Fibroblast of skin of right quadriceps (primary cell): ENCODE measurements at places on chromosomes 3 and 15.

DNA sequence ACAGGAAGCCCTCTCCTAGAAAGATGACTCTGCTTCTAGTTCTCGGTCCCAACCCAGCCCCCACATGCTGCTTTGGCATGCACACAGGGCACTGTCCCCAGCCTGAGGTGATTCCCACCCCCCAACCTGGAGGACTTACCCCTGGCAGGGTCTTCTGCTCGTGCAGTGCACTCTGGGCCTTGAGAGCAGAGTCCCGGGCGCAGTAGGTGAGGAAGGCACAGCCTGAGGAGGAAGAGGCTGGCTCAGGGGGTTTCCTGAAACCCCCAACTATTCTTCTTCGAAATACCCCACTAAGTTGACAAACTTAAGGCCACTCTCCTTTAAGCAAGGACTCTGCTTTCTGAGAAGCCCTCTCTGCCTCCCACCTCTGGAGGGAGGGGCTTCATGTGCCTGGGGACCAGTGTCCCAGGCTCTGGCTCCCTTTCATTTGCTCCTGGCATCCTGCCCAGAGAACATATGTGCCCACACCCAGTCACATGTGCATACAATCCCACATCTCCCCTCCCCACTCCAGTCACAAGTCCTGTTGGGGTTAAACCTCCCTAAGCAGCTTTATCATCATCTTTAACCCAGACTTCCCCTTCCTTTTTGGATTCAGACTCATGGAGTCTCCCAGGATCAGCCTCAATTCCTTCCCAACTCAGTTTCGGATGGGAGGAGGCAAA, 4.1 kb downstream of the CELF6 start:
- no peak for DNase-seq

GRCh38 chr15:26101443-26101842, 238.3 kb upstream of the ATP10A start:
- DNase-seq: no peak

DNA sequence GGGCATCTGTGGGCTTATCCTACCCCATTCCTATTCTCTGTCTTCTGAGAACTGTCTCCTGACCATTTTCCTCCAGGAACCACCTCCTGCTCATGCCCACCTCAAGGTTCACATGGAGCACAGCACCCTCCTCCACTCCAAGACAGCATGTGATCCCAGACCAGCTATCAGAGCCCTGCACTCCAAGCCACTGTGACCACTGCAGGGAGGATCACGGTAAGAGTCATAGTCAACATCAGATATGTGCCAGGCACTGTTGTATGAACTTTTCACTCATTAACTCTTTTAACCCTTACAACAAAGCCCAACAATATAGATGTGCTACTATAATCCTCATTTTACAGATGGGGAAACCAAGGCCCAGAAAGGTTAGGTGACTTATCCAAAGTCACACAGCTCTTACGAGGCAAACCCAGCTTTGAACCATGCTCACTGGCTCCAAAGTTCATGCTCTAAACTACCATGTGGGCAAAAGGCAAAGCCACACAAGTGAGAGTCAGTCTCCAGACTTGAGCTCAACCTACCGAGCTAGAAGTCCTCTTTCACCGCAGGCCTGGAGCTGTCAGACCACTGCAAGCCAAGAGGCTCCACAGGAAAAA, 115.1 kb upstream of the IQSEC1 start:
- no peak for DNase-seq

DNA sequence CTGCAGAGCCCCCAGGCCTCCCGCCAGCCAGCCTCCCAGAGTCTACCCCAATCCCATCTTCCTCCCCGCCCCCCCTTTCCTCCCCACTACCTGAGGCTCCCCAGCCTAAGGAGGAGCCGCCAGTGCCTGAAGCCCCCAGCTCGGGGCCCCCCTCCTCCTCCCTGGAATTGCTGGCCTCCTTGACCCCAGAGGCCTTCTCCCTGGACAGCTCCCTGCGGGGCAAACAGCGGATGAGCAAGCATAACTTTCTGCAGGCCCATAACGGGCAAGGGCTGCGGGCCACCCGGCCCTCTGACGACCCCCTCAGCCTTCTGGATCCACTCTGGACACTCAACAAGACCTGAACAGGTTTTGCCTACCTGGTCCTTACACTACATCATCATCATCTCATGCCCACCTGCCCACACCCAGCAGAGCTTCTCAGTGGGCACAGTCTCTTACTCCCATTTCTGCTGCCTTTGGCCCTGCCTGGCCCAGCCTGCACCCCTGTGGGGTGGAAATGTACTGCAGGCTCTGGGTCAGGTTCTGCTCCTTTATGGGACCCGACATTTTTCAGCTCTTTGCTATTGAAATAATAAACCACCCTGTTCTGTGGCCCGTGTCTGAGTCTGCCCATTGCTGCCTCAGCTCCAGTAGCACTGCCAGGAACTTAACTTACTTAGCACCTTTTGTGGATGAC, 32.2 kb downstream of the PTPN23 start:
- no peak for DNase-seq

- peak; percentile 86 for DNase-seq
Observed at GRCh38 chr3:142976621-142977398, 13.3 kb upstream of the PAQR9 start.

- no peak for DNase-seq
Observed at GRCh38 chr3:132872711-132873110, 150.5 kb upstream of the NPHP3 start.

GRCh38 chr3:63232764-63233396, 45.2 kb upstream of the SYNPR start:
- peak; percentile 3 for DNase-seq

- peak; percentile 81 for DNase-seq
Observed at GRCh38 chr15:73983211-73983727, 8.8 kb downstream of the STOML1 start.

GRCh38 chr15:66692391-66692790, 9.6 kb upstream of the SMAD6 start:
- DNase-seq: no peak

- peak; percentile 86 for DNase-seq
Observed at GRCh38 chr3:185717121-185717520, 107.7 kb downstream of the IGF2BP2 start.

- DNase-seq: peak; percentile 37
Observed at GRCh38 chr3:126883241-126883640, 99.7 kb upstream of the PLXNA1 start.

- DNase-seq: no peak
Observed at GRCh38 chr3:87201727-87202126, 25.4 kb upstream of the CHMP2B start.
